LHCN-M2 (cell line): ENCODE measurements at places on chromosomes 3 and 15.
A peak's percentile ranks its signal among the peaks of the same experiment; 100 is the strongest.

DNA sequence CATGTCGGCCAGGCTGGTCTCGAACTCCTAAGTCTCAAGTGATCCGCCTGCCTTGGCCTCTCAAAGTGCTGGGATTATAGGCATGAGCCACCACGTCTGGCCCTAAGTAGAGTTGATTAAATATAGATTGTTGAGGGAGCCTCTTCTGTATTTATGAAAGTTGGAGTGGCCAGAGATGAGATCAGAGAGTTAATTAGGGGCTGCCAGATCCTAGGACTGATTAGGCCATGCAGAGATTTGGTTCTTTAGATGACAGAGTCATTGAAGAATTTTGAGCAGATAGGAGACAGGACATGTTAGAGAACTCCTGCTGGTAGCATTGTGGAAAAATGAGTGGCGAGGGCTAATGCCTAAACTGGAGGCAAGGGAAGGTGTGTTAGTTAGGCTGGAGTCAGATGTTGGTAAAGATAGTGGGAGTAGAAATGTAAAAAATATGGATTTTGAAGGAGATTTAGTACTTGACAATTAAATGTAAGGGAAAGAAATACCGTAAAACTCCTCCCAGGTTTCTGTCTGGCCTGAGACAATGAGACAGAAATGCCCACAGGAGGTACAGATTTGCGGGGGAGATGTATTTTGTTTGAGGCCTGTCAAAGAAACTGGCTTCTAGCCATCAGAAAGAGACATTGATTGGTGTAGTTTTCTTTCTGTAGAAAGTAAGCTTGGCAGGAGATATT lies 23.4 kb downstream of the SACM1L start:
- DNase-seq = no peak

DNA sequence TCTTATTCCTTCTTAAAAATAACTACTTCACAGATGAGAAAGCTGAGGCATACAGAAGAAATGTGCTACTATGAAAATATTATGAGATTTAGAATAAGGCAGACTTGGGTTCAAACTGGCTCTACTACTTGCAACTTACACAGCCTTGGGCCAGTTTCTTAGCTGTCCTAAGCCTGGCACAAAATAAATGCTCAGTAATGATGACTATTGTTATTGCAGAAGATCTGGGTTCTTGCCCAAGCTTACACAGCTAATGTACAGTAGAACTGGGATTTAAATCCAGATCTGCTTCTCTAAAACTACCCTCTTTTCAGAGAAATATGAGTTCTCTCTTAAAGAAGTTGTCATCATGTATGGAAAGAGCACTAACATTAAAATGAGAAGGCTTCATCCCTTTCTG lies 228.2 kb upstream of the TPRG1 start:
- no peak for DNase-seq

- DNase-seq = no peak
Measured at GRCh38 chr15:47293466-47294162, 423.7 kb upstream of the SEMA6D start.

GRCh38 chr15:56533731-56534403 lies 68.9 kb upstream of the MNS1 start:
- no peak for DNase-seq

- no peak for DNase-seq
Measured at GRCh38 chr3:124483915-124484470, 246.3 kb upstream of the UMPS start.

DNA sequence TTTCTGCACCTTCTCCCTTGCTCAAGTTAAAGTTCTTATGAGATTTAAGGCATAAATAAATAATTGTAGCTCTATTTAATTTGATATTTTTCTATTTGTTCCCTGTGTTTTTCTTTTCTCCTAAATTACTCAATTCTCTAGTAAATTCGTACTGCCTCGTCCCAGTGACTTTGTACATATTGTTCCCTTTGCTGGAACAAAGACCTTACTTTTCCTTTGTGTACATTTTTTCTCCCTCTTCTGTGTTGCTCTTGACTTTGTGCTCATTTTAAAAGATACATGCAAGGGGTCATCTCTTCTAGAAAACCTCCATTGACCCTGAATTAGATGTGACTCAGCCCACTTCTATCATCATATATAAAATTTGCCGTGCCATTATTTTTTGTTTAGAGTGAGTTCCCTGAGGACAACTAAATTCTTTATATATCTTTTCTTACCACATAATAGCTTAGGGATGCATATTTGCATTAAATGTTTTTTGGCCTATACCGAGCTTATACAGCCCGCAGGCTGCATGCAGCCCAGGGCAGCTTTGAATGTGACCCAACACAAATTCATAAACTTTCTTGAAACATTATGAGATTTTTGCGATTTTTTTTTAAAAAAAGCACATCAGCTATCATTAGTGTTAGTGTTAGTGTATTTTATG lies 29.6 kb downstream of the PPP4R2 start:
- DNase-seq = no peak

DNA sequence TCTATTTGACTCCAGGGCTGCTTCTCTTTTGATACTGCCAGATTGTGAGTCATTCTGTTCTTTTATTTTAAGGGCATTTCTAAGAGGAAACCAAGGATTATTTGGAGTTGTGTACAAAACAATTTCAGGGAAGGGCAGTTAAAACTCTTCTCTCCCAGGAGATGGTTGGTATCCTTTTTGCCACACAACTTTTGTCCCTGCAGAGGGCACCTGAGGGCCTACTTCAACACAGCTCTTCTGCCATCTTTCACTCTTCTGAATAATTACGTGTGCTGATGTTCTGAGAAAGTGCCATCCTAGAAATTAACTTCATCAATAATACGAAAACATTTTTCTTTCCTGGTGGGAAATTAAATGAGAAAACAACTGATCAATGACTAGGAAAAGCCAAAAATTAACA lies 75.7 kb upstream of the GADL1 start:
- DNase-seq = peak; percentile 35

DNA sequence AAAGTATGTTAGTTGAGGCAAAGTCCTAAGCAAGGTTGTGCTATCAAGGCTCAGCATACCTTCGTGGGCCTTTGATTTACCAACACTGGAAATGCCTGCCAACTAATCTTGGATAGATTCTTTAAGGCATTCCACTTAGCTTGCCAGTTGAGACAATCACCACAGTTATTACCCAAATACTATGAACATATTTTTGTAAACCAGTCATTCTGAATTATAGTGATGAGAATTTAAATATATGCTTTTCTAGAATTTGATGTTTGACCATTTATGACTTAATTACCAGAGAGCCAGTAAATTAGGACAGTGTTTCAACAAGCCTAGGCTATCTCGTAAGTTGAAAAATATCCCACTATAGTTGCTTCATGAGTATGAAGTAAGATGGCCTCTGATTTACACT lies 15.5 kb downstream of the TRIM59 start:
- DNase-seq = no peak

DNA sequence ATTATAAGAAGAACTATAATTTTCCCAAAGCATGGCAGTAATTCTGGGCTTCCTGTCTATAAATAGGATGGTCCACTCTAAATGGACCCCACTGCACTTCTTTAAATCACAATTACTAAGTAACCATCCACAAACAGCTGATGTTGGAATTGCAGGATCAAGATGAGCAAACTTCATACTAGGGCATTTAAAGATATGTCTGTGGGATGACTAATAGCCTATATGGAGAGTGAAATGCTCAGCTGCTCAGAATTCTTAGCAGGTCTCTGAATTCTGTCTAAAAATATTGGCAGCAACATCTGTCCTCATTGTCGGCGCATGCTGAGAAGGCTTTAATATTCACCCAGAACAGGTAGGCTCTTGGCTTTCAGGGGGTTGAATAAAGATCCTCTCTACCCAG lies 140.4 kb downstream of the SATB1 start:
- DNase-seq = peak; percentile 69

DNA sequence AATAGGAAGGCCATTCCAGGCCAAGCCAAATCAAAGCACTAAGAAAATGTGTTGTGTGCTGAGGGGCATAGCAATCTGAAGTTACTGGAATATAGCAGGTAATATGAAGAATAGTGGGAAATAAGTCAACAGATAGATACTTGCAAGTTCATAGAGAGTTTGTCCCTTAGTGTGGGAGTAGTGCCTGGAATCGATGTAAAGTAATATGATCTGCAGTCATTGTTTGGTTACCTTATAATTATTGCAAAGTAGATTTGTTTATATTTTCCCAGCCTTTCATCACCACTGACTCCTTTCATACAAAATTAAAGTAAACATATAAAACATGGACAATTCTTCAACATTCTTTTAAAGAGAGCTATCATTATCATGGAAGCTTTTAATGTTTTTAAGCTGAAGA lies 420.9 kb upstream of the NECTIN3 start:
- DNase-seq = no peak

DNA sequence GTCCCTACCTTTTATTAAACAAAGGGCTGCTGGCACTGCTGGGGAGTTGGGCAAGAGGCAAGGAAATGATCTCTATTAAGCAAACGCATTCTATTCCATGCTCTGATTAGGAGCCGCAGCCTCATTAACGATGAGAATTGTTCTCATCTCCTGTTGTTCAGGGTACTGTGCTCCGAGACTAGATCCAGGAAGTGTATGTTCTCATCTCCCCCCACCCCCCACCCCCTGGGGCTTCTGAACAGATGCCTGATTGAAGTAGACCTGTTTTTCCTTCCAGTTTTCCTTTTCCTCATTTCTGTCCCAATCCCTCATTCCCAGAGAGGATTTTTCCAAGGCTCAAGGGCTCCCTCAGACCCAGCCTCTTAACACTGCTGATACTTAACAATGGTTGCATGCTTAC lies 81.6 kb upstream of the FEZF2 start:
- DNase-seq = no peak

GRCh38 chr3:142315083-142315482 lies 89.7 kb upstream of the GK5 start:
- peak; percentile 87 for DNase-seq

GRCh38 chr3:112463250-112463649 lies 36.0 kb downstream of the BTLA start:
- no peak for DNase-seq

DNA sequence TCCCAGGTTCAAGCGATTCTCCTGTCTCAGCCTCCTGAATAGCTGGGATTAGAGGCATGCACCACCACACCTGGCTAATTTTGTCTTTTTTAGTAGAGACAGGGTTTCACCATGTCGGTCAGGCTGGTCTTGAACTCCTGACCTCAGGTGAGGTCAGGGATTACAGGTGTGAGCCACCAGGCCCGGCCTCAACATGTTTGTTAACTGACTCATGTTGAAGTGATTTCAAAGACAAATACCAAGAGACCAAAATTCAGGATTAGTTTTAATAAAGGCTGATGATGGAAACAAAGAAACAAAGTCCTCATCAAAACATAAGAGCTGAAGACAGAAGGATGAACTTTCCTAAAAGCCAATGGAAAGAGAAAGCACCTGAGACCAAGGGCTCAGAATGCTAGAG lies 36.5 kb downstream of the SLC12A6 start:
- no peak for DNase-seq

- DNase-seq = peak; percentile 3
Measured at GRCh38 chr15:69668963-69669362, 216.3 kb downstream of the RPLP1 start.

DNA sequence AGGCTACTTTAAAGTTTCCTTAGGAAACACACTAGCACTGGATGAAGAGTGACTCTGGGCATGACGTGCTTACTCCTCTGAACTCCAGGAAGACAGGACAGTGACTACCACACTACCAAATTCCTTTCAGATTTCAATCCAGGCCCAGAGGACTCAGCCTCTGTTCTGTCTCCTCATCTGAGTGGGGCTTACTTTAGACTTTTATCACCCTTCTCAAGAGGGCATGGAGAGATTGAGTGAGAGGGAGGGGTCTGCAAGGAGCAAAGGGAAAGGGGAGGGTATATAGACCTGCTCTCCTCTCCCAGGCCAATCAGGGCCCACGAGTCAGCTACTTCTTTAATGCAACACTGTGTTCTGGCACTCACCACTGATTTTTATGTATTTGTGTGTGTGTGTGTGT lies 29.4 kb upstream of the RSL24D1 start:
- no peak for DNase-seq

DNA sequence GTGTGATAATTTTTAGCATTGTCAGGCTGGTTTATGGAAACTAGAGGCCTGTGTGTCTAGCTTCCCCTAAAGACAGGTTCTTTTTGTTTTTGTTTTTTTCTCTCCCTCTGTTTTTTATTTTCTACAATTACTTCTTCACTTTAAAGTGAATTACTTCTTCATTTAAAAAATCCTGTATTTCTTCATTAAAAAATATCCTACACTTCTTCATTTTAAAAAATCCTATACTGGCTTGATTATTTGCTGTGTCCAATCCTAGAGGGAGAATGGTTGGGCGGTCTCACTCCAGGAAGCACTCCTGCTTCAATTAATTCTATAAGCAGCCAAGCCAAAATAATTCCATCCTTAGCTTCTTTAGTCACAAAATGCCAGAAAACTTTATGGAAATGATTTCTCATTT lies 11.8 kb downstream of the ATG7 start:
- DNase-seq = no peak

- no peak for DNase-seq
Measured at GRCh38 chr3:1971780-1972179, 126.9 kb upstream of the CNTN4 start.

DNA sequence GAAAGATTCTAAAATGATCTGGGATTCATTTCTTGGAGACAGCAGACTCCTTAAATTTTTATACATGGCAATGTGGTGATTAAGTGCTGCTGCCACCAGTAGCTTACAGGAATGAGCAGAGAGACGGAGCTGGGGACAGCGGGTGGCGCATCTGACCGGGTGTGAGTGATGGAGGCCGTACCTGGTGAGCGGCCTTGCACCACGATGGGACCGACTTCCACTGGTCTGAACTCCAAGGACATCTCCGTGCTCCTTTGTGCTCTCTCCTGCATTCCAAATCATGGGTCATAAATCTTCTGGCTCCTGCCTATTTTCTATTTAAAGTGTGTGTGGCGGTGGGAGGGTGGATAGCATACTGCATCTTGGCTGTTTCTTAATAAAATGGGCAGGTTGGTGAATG lies 262.6 kb downstream of the ABHD5 start:
- DNase-seq = no peak

- no peak for DNase-seq
Measured at GRCh38 chr3:118778201-118778600, 256.4 kb downstream of the IGSF11 start.

DNA sequence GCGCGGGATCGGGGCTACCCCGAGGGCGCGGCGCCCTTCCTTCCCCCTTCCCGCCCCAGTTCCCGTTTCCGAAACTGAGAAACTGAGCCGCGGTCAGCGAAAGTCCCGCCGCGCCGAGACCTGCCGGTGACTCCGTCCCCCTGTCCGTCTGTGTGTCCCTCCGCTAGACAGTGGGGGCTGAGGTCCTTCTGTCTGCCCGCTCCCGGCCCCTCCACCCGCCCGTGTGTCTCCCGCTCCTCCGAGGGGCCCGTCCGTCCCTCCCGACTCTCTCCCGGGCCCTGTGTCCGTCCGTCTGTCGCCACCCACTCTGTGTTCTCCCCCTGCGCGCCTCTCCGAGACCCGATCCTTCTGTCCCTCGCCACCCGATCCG lies 426 bp downstream of the PRKCD start:
- DNase-seq = no peak

- DNase-seq = no peak
Measured at GRCh38 chr15:39710681-39711080, 72.0 kb downstream of the FSIP1 start.

DNA sequence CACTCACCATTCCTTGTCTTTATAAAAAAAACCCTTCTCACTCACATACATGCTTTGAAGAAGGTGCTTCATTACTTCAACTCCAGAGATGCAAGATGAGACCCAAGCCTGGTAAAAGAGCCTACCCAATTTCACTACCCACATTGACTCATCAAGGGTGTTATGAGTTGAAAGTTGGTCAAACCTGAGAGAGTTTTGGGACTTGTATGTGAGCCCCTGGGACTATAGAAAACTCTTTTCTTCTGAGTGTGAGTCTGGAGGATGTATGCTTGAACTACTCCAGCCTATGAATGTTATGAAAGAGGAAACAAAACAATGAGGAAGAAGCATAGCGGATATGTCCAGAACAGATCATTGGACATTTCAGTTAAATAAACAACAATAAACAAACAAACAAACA lies 106.5 kb upstream of the SATB1 start:
- no peak for DNase-seq
